CD4-positive, alpha-beta memory T cell (primary cell): ENCODE measurements at places on chromosomes 7 and 10. TPM values are rescaled to one million over a fixed set of nuclear protein-coding genes. Genes with fewer than 3 reads are reported as not detected.

- no peak overlapping the region for H3K27ac ChIP-seq
- DNase-seq = no peak
- H3K36me3 ChIP-seq = no peaks in the 10 kb centered on the region
- no peaks in the 10 kb centered on the region for H3K4me1 ChIP-seq
- no peaks in the 10 kb centered on the region for H3K27me3 ChIP-seq
- H3K4me3 ChIP-seq = no peak overlapping the region
These were observed 222.3 kb upstream of the TMEM229A start for GRCh38 chr7:124255041-124255655.

DNA sequence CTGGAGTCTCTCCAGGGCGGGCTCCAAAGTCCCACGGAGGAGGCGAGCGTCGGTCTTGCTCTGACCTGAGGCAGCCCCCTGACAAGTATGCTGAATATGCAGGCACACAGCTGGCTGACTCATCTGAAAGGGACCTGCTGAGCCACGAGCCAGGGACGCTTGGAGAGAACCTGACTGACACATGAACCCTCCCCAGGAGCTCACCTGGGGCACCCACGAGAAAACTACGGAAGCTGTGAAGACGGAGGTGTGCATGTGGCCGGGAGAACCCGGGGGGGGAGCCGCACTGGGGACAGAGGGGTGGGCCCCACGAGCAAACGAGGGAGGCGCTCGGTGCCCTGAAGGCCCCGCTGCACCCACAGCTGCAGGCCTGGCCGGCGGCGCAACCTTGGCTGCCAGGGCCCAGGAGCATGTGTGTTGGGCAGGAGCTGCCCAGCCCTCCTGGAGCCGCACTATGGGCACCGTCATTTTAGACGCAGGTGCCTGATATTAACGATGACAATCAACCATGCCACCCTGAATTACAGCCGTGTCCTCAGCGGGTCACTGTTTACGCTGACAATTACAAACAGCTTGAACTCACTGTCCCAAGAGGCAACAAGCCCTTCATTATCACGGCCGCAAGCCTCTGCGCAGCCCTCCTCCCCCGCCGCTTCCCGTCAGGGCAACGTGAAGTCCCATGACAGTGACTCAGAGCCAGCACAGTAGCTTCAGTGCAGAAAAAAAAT, 64.7 kb downstream of the DIP2C start:
- no peaks in the 10 kb centered on the region for H3K4me1 ChIP-seq
- H3K27me3 ChIP-seq = peaks cover 4% of the 10 kb centered on the region
- no peaks in the 10 kb centered on the region for H3K36me3 ChIP-seq
- no peak overlapping the region for H3K27ac ChIP-seq
- no peak overlapping the region for H3K4me3 ChIP-seq

- no peaks in the 10 kb centered on the region for H3K4me1 ChIP-seq
- no peaks in the 10 kb centered on the region for H3K27me3 ChIP-seq
- H3K36me3 ChIP-seq = no peaks in the 10 kb centered on the region
- no peak overlapping the region for H3K4me3 ChIP-seq
- no peak for DNase-seq
- no peak overlapping the region for H3K27ac ChIP-seq
These were observed 132.2 kb upstream of the INHBA start for GRCh38 chr7:41834805-41835694.

GRCh38 chr7:72152161-72153131, 259.7 kb downstream of the CALN1 start:
- no peaks in the 10 kb centered on the region for H3K36me3 ChIP-seq
- H3K27me3 ChIP-seq = no peaks in the 10 kb centered on the region
- H3K4me1 ChIP-seq = no peaks in the 10 kb centered on the region
- no peak for DNase-seq
- no peak overlapping the region for H3K4me3 ChIP-seq
- H3K27ac ChIP-seq = no peak overlapping the region

The WDFY4 gene
- total RNA-seq = 0.81 TPM

DNA sequence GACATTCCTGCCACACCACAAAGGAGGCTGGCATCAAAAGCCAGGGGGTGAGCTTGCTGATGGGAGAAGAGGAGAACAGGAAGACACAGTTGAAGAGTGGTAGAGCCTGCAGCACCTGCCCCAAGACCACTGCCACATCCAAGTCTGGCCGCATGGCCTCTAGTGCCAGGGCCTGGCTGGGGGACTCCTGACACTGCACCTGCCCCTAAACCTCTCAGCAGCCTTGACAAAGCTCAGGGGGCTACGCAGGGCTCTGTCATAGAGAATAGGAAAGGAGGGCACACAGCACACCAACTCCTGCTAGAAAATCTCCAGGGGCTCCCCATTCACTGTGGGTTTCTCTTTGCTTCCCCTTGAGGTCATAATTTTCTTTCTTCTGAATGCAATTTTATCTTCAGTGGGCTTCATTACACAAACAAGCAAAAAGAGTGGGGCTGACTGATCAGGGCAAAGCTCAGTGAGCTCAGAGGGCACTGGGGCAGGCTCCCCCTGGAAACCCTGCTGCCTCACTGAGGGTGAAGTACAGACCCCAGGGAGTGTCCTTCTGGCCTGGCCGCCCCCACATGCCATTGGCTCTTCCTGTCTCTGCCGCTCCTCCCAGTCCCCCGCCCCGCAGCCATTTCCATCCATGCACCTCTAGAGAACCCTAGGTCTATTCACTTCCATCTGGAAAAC, 37.2 kb downstream of the VOPP1 start:
- no peaks in the 10 kb centered on the region for H3K27me3 ChIP-seq
- H3K4me3 ChIP-seq = peak overlapping the region; percentile 22

- H3K4me1 ChIP-seq = no peaks in the 10 kb centered on the region
- H3K27ac ChIP-seq = no peak overlapping the region
- no peaks in the 10 kb centered on the region for H3K36me3 ChIP-seq
- no peak for DNase-seq
- H3K27me3 ChIP-seq = no peaks in the 10 kb centered on the region
These were observed 131.0 kb downstream of the SEM1 start for GRCh38 chr7:96578606-96579005.

GRCh38 chr7:157738066-157738460, 401.3 kb downstream of the DNAJB6 start:
- H3K4me1 ChIP-seq = no peaks in the 10 kb centered on the region
- no peak overlapping the region for H3K27ac ChIP-seq
- no peaks in the 10 kb centered on the region for H3K36me3 ChIP-seq
- no peak for DNase-seq

GRCh38 chr10:124649214-124649613, 95.0 kb downstream of the FAM53B start:
- H3K4me1 ChIP-seq = peaks cover 100% of the 10 kb centered on the region
- DNase-seq = no peak
- H3K4me3 ChIP-seq = peak overlapping the region; percentile 26

The ZNF282 gene
- 19.1 TPM for total RNA-seq

GRCh38 chr10:124572751-124573150, 111.1 kb downstream of the LHPP start:
- no peak for DNase-seq
- no peaks in the 10 kb centered on the region for H3K36me3 ChIP-seq
- H3K4me3 ChIP-seq = no peak overlapping the region
- H3K27me3 ChIP-seq = no peaks in the 10 kb centered on the region
- H3K4me1 ChIP-seq = no peaks in the 10 kb centered on the region

GRCh38 chr10:7417103-7417623, 6.3 kb upstream of the SFMBT2 start:
- peak; percentile 46 for DNase-seq
- no peak overlapping the region for H3K4me3 ChIP-seq
- H3K4me1 ChIP-seq = peaks cover 20% of the 10 kb centered on the region
- no peaks in the 10 kb centered on the region for H3K36me3 ChIP-seq
- no peak overlapping the region for H3K27ac ChIP-seq
- H3K27me3 ChIP-seq = no peaks in the 10 kb centered on the region

- DNase-seq = no peak
- no peaks in the 10 kb centered on the region for H3K27me3 ChIP-seq
- no peaks in the 10 kb centered on the region for H3K36me3 ChIP-seq
- H3K27ac ChIP-seq = no peak overlapping the region
- H3K4me1 ChIP-seq = peaks cover 22% of the 10 kb centered on the region
These were observed 177.7 kb downstream of the PRKCQ start for GRCh38 chr10:6402349-6402709.

DNA sequence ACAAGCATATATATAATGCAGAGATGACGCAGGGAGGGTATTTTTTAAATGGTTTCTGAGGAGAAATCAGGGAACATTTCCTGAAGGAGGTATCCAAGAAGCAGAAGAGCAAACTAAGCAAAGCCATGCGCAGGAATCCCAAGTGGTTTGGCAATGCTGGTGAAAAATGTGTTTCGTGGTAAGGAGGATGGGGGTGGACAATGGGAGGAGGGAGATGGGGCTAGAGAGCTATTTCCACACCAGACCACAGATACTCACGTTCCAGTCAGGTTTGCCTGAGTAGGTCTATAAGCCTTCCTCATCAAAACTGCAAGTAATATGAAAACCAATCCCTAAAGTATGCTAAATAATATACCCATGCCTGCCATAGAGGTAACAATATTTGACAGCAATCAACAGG, 223.7 kb upstream of the MKLN1 start:
- no peak overlapping the region for H3K4me3 ChIP-seq
- H3K27ac ChIP-seq = peak overlapping the region; percentile 8
- H3K36me3 ChIP-seq = peaks cover 3% of the 10 kb centered on the region
- H3K27me3 ChIP-seq = no peaks in the 10 kb centered on the region
- DNase-seq = peak; percentile 20
- H3K4me1 ChIP-seq = peaks cover 69% of the 10 kb centered on the region

- DNase-seq = no peak
- no peaks in the 10 kb centered on the region for H3K27me3 ChIP-seq
- H3K36me3 ChIP-seq = no peaks in the 10 kb centered on the region
These were observed 20.8 kb downstream of the PRKAG2 start for GRCh38 chr7:151856098-151856497.

The HSPA12A gene
- 0.64 TPM for total RNA-seq

DNA sequence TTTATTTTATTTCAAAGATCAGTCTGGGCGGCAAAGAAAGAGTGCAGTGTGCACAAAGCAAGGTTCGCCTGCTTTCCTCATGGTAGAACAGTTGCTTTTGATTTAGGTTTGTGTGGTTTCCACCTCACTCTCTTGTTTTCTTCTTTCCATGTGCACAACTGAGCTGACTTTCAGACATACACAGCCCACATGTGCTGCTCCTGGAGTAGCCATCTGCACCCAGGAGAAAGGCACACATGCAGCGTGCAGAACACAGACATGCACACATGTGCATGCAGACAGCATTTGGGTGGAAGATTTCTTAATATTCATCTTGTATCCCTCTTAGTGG, 302.1 kb downstream of the FZD1 start:
- no peak for DNase-seq
- no peaks in the 10 kb centered on the region for H3K27me3 ChIP-seq
- no peak overlapping the region for H3K4me3 ChIP-seq
- no peaks in the 10 kb centered on the region for H3K36me3 ChIP-seq
- H3K27ac ChIP-seq = no peak overlapping the region

The CPVL gene
- total RNA-seq = 1.3 TPM

- H3K27ac ChIP-seq = no peak overlapping the region
- no peaks in the 10 kb centered on the region for H3K36me3 ChIP-seq
- no peak overlapping the region for H3K4me3 ChIP-seq
These were observed 38.5 kb downstream of the CRTAC1 start for GRCh38 chr10:97991871-97992270.

- peaks cover 6% of the 10 kb centered on the region for H3K4me1 ChIP-seq
- no peaks in the 10 kb centered on the region for H3K27me3 ChIP-seq
- H3K27ac ChIP-seq = no peak within 1 kb of the TSS
- peak; percentile 5 for DNase-seq
- H3K36me3 ChIP-seq = no peaks in the 10 kb centered on the region
These were observed at the start of the genes ATP6V0A4 and TMEM213 for GRCh38 chr7:138797715-138798320. Gene ATP6V0A4 (minus strand): TSS chr7:138798196. CDS start chr7:138771247, 26,949 bp downstream. Gene TMEM213 (plus strand): TSS chr7:138797994. CDS start chr7:138798105, 111 bp downstream.

DNA sequence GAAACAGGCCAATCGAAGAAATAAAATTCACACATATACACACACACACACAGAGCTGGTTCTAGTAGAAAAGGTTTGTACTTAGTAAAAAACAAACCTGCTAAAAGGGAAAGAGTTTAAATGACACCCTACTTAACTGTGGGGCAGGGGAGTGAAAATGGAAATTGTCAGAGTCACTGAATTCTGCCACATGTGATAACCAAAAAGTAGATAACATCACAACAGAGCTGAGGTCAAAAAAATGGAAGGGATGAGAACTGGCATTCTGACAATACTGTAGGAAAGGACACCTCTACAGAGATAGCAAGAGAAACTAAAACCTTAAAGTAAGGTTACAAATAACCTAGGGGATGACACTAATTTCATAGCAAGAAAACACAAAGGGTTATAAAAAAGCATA, 74.6 kb downstream of the CACUL1 start:
- H3K4me1 ChIP-seq = peaks cover 11% of the 10 kb centered on the region
- peaks cover 5% of the 10 kb centered on the region for H3K36me3 ChIP-seq
- H3K27me3 ChIP-seq = no peaks in the 10 kb centered on the region
- no peak overlapping the region for H3K4me3 ChIP-seq
- H3K27ac ChIP-seq = no peak overlapping the region

DNA sequence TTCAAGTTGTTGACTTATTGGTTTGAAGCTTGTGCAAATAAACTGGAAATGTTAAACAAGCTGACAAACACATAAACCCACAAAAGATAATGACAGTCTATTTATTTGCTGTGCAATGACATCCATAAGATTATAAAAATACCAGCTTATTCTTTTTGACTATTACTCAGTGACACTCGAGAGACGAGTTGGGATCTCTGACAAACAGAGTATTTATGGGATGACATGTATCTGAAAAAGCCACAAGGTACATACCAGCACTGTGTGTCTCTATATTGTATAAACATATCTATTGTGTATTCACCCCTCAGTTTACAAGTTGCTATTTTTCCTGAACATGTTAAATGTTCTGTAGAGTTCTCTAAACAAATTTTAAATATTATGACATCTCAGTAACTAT, 88.9 kb downstream of the CHRM2 start:
- no peak overlapping the region for H3K4me3 ChIP-seq
- H3K27ac ChIP-seq = no peak overlapping the region
- no peaks in the 10 kb centered on the region for H3K4me1 ChIP-seq
- H3K36me3 ChIP-seq = no peaks in the 10 kb centered on the region

The EN2 gene
- total RNA-seq = not detected

The HOXA11 gene
- total RNA-seq = not detected

DNA sequence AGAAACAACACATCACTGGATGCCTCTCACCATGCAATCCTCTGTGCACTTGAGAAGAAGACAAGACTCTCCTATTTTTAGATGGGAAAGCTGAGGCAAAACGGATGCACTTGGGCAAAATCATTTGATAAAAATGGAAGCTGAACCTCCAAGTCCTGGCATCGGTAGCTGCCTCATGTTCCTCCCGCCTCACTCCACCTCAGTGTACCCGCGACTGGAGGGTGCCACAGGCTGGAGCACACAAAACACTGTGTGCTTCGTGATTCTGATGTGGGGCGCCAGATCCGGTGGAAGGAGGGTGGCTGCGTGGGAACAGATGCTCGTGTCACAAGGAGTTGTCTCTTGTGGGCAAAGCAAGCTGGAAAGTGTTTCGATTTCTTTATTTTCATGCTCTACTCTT, 41.3 kb downstream of the TAS2R41 start:
- no peaks in the 10 kb centered on the region for H3K4me1 ChIP-seq
- no peak for DNase-seq
- H3K4me3 ChIP-seq = no peak overlapping the region

GRCh38 chr10:82267465-82267864, 392.5 kb downstream of the NRG3 start:
- no peaks in the 10 kb centered on the region for H3K4me1 ChIP-seq
- H3K4me3 ChIP-seq = no peak overlapping the region
- DNase-seq = no peak
- H3K27ac ChIP-seq = no peak overlapping the region

The CREB5 gene
- not detected for total RNA-seq

GRCh38 chr10:122560279-122560804, at the start of gene DMBT1:
Gene DMBT1 (plus strand): TSS chr10:122560754. CDS start chr10:122560771, 17 bp downstream.
- DNase-seq = no peak
- H3K27me3 ChIP-seq = no peaks in the 10 kb centered on the region
- no peak within 1 kb of the TSS for H3K27ac ChIP-seq
- H3K4me1 ChIP-seq = peaks cover 31% of the 10 kb centered on the region
- H3K4me3 ChIP-seq = no peak within 1 kb of the TSS
